Mammary epithelial cell (primary cell): ENCODE measurements at places on chromosomes 3 and 15.

- peak; percentile 12 for DNase-seq
Observed at GRCh38 chr15:69755551-69756310, 303.1 kb downstream of the RPLP1 start.

GRCh38 chr15:88077296-88078020 lies 179.1 kb downstream of the NTRK3 start:
- peak; percentile 19 for DNase-seq

DNA sequence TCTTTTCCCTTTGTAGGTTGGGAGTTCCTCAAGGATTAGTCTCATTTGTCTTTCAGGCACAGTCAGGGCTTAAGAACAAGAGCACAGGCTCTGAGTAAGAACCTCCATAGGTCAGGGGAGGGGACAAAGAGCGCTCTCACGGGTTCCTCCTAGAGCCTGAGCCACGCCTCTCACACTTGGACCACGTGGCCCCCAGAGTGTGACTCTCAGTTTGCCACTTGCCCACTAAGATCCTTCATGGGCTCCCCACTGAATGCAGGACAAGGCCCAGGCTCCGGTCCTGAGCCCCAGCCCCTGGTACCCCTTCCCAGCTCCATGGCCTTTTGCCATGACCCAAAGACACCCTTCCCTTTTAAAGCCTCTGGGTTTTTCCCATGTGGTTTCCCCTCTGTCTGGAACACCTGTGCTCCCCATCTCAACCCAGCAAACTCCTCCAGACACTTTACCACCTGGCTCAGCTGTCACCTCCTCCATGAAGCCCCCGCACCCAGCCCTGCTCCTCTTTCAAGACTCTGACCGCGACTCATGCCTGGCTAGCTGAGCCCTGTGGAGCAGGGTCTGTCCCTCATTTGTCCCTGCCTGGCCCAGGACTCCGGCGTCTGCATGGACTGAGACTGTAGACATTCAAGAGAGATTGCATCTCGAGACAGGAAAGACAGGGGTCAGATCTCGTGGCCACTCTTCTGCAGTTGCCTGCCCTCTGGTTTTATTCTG lies 32.7 kb downstream of the IQSEC1 start:
- no peak for DNase-seq

GRCh38 chr15:78457101-78457500 lies 19.1 kb downstream of the IREB2 start:
- DNase-seq, result peak; percentile 20

DNA sequence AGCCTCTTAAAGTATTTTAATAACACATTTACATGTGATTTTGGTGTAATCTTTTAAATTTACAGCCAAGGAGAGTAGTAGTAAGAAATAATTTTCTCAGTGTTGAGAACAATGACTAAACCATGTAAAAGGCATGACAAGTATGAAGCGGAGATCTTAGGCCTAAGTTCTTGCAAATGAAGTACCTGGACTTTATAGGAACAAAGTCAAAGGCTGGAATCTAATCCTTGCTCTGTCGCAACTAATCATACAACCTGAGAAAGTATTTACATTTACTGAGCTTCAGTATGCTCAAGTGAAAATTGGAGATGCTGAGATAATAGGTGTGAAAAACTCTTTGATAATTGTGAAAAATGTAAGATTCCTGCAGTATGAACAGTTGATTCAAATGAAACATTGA lies 86.4 kb upstream of the VGLL3 start:
- DNase-seq, result no peak
